ENCODE measurements at places on chromosomes 16 and 17.

DNA sequence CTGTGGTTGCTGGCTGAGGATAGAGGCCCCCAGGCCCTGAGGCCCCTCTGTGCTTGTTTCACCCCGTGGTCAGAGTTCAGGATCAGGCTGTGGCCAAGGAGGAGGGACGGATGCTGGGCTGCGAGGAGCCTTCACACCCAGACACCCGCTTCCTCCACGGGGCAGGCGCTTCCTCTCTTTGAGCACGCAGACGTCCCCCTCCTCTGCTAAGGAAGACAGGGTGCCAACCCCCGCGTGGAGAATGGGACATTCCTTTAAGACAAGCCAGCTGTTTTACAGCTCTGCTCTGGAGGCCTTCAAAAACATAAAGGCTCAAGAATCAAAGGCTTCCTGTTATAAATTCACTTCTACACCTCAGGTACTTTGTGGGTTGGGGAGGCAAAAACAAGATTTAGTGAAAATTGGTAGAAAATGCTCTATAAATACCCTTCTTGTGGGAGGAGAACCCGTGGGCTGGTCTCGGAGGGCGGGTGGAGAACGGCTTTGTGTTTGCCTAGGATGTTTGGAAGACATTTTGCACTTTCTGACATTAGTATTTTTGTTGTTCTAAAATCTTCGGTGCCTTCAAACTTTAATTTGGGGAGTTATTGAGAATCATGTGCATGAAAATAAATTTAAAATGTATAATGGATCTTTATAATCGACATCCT is 60.8 kb upstream of the FOXF1 start:
- DNase-seq: no peak

GRCh38 chr17:17999364-18000029 is 26.8 kb downstream of the DRC3 start:
- DNase-seq: no peak

DNA sequence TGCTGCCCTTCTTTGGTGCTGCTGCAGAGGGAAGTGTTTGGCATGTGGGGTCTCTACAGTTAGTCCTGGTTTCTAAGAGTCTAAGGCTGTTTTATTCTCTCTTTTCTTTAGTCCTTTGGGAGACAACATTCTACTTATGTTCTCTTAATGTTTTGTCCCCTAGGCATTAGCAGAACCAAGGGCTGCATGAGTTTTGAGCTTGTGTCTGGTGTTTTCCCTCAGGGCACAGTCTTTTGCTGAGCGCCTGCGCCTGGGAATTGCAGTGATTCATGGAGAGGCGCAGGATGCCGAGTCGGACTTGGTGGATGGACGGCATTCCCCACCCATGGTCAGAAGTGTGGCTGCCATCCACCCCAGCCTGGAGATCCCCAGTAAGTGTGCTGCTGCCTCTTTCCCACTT is 41.1 kb upstream of the SLC5A10 start:
- DNase-seq: no peak

DNA sequence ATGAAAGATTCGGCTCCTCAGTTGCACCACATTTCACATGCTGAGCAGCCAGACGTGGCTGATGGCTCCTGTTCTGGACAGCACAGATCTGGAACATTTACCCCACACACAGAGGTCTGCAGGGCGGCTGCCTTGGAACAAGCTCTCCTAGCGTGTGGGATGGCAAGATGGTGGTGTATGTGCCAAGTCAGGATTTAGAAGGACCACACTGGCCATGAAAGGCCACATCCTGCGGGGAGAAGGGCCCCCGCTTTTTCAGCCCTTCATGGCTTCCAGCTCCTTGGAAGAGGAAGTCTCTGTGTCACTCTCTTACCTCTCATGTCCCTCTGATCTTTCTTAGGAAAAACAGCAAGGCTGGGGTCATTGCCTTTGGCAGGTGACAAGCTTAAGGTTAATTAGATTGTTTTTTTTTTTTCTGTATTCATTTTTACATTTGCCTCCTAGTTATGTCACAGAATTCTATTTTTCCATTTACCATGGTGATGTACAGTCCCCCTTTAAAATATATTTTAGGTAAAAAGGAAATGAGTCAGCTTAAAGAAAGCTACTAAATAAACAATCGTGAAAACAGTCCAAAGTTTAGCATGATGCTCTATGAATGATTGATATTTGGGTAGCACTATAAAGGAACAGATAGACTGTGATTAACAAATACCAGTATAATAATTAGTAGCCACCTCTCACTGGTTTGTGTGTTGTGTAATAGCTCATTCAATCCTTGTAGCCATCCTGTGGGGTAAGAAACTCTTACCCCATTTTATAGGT is 396.6 kb downstream of the CPPED1 start:
- no peak for DNase-seq

- DNase-seq: no peak
Observed at GRCh38 chr16:64983231-64983630, 138.6 kb downstream of the CDH11 start.

DNA sequence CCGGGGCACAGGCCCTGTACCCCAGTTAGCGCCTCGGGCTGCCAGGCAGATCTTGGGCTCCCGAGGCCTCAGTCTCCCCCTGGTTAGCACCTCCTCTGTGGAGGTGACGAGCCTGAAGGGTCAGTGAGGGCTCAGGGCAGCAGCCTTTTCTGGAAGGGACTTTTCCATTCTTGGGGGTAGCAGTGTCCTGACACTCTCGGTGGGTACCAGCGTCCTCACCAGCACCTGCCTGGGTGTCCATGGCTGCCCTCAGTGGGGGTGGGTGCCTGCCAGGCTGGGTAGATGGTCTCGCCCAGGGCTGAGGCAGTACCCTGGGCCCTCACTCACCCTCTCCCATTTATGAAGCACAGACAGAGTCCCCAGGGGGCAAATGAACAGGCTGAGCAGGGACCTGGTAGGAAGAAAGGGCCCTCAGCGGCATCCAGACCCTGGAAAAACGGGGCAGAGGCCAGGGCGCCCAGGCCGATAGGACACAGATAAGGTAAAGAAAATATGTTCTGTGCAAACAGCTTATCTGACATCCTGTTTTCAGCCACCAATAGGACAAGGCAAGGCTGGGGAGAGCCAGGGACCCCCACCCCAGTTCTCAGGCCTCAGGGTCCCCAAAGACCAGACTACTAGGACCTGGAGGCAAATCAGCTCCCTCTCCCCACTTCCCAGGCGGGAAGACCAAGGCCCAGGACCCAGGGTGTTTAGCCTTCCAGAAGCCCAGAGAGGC is 50.9 kb downstream of the ZFPM1 start:
- DNase-seq: no peak

DNA sequence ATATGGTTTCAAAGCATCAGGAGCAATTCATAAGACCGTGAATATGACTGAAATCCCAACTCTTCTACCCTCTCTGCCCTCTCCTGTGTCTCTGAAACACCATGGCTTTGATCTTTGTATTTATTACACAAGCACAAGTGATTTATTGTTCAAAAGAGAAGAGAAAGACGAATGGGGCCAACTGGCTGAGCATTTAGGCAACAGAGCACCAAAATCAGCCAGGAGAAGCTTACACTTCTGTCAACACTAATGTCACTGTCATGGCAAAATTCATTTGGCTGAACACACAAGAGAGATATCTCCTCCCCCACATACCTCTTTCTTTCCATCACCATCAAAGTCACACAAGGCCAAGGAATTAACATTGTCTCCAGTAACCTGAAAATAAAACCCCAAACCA is 9.3 kb downstream of the BBS2 start:
- no peak for DNase-seq
